Tibial nerve (tissue), 4 donors: ENCODE measurements at places on chromosomes 4 and X. TPM values are rescaled to one million over a fixed set of nuclear protein-coding genes. Genes with fewer than 3 reads are reported as not detected.

The CFI gene
- 23.7 TPM for total RNA-seq

GRCh38 chr4:186169333-186169944, 21.9 kb upstream of the CYP4V2 start:
- no peaks in the 10 kb centered on the region for H3K36me3 ChIP-seq
- H3K27me3 ChIP-seq: no peaks in the 10 kb centered on the region
- no peak overlapping the region for H3K4me3 ChIP-seq
- H3K4me1 ChIP-seq: no peaks in the 10 kb centered on the region

- no peaks in the 10 kb centered on the region for H3K27me3 ChIP-seq
- DNase-seq: no peak
- H3K36me3 ChIP-seq: no peaks in the 10 kb centered on the region
- H3K4me1 ChIP-seq: no peaks in the 10 kb centered on the region
Measured at GRCh38 chr4:174089711-174090110, 193.8 kb downstream of the FBXO8 start.

DNA sequence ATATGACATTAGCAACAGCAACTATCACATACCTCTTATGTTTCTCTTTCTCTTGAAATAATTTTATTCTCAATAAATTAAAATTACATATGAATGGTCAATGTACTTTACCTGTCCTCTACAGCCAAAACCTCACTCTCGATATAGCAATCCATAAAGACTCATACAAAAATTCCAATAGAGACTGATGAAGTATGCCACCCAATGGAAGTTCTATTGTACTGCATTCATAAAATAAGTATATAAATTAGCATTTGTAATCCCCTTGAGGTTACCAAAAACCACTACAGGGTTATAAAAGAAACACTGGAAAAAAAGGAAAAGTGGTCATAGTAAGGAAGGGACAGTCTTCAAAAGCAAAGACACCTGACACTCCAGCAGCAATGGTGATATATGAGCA, 32.8 kb downstream of the CLDN2 start:
- no peaks in the 10 kb centered on the region for H3K36me3 ChIP-seq
- no peak for DNase-seq
- H3K4me3 ChIP-seq: no peak overlapping the region
- H3K27ac ChIP-seq: no peak overlapping the region

- H3K27ac ChIP-seq: no peak overlapping the region
- H3K27me3 ChIP-seq: no peaks in the 10 kb centered on the region
- DNase-seq: no peak
- no peaks in the 10 kb centered on the region for H3K36me3 ChIP-seq
- H3K4me3 ChIP-seq: no peak overlapping the region
Measured at GRCh38 chr4:116870686-116871085, 214.7 kb downstream of the TRAM1L1 start.

The EDA2R gene
- 2.7 TPM for total RNA-seq

The ZCCHC12 gene
- total RNA-seq: not detected

- H3K36me3 ChIP-seq: no peaks in the 10 kb centered on the region
- H3K27me3 ChIP-seq: no peaks in the 10 kb centered on the region
- no peak overlapping the region for H3K27ac ChIP-seq
- H3K4me3 ChIP-seq: no peak overlapping the region
- no peak for DNase-seq
- H3K4me1 ChIP-seq: no peaks in the 10 kb centered on the region
Measured at GRCh38 chrX:40227125-40227524, 129.4 kb upstream of the BCOR start.

The RIPPLY1 gene
- total RNA-seq: not detected

DNA sequence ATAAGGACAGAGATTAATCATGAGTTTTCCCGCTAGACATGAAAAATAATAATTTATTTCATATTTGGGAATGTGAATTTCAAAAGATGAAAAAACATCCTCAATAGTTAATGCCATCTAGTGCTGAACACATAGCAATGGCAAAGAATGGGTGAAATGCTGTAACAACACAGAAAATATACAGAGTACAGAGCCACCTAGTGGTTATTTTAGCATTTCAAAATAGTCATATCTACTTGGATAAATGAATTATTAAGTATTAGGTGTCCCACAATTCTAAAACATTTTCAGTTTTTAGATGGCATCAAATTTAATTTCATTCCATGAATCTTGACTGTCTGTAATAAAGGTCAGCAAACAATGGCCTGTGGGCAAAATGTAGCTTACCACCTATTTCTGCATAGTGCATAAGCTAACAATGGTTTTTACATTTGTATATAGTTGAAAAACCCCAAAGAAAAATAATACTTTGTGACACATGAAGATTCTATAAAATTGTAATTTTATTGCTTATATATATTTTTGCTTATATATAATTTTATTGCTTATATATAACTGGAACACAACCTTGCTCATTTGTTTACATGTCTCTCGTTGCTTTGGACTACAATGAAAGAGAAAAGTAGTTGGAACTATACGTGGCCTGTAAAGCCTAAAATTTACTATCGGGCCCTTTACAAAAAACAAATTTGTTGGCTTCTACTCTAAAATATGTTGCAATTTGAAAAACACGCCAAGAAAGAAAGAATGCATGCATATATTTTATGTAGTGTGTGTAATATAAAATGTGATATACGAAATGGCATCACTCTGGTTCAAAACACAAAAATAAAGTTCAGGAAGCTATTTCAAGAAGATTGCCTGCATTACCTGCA, 99.1 kb upstream of the FAM47C start:
- H3K27me3 ChIP-seq: no peaks in the 10 kb centered on the region
- no peak overlapping the region for H3K4me3 ChIP-seq
- no peaks in the 10 kb centered on the region for H3K36me3 ChIP-seq
- H3K4me1 ChIP-seq: no peaks in the 10 kb centered on the region

The PNMA3 gene
- total RNA-seq: 0.20 TPM

The CTAG1B gene
- total RNA-seq: not detected

GRCh38 chr4:110854021-110854678, 231.3 kb upstream of the PITX2 start:
- no peaks in the 10 kb centered on the region for H3K4me1 ChIP-seq
- no peaks in the 10 kb centered on the region for H3K36me3 ChIP-seq
- H3K27ac ChIP-seq: no peak overlapping the region
- DNase-seq: no peak
- no peaks in the 10 kb centered on the region for H3K27me3 ChIP-seq

The PDZD4 gene
- 20.2 TPM for total RNA-seq

DNA sequence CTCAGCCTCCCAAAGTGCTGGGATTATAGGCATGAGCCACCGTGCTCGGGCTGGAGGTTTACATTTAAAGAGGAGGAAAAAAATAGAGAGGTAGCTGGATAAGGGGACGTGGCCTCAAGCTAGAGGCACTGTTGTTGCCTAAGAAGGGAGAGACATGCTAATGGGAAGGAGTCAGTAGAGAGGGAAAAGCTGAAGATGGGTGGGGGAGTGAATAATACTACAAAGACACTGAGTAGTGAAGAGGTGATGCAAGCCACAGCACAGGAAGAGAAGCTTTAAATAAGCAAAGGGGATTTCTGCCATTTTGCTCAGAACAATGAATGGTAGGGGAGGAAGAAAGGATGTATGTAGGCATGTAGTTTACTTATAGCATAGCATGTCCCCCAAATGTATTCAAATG, 11.5 kb upstream of the AP1S2 start:
- DNase-seq: no peak
- H3K4me3 ChIP-seq: no peak overlapping the region
- H3K4me1 ChIP-seq: no peaks in the 10 kb centered on the region
- H3K36me3 ChIP-seq: no peaks in the 10 kb centered on the region
- no peak overlapping the region for H3K27ac ChIP-seq

GRCh38 chr4:121817006-121817405, 6.7 kb downstream of the CCNA2 start:
- H3K27ac ChIP-seq: no peak overlapping the region
- no peaks in the 10 kb centered on the region for H3K27me3 ChIP-seq
- no peak for DNase-seq
- H3K4me3 ChIP-seq: no peak overlapping the region

- H3K27me3 ChIP-seq: no peaks in the 10 kb centered on the region
- H3K4me3 ChIP-seq: no peak overlapping the region
- no peaks in the 10 kb centered on the region for H3K36me3 ChIP-seq
- no peak overlapping the region for H3K27ac ChIP-seq
- H3K4me1 ChIP-seq: no peaks in the 10 kb centered on the region
Measured at GRCh38 chr4:94714365-94715160, 43.2 kb upstream of the BMPR1B start.

DNA sequence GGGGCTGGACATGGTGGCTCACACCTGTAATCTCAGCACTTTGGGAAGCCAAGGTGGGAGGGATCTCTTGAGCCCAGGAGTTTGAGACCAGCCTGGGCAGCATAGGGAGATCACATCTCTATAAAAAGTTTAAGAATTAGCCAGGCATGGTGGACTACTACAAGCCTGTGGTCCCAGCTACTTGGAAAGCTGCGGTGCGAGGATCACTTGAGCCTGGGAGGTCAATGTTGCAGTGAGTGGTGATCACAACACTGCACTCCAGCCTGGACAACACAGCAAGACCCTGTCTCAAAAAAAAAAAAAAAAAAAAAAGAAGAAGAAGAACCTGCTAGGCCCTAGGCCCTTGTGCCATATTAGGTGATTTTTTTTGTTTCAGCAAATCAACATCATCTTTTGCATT, 12.2 kb downstream of the SRD5A3 start:
- H3K4me3 ChIP-seq: no peak overlapping the region
- no peak for DNase-seq
- peaks cover 21% of the 10 kb centered on the region for H3K4me1 ChIP-seq
- H3K36me3 ChIP-seq: no peaks in the 10 kb centered on the region
- H3K27me3 ChIP-seq: no peaks in the 10 kb centered on the region
- no peak overlapping the region for H3K27ac ChIP-seq

The SAP30 gene
- 27.7 TPM for total RNA-seq

DNA sequence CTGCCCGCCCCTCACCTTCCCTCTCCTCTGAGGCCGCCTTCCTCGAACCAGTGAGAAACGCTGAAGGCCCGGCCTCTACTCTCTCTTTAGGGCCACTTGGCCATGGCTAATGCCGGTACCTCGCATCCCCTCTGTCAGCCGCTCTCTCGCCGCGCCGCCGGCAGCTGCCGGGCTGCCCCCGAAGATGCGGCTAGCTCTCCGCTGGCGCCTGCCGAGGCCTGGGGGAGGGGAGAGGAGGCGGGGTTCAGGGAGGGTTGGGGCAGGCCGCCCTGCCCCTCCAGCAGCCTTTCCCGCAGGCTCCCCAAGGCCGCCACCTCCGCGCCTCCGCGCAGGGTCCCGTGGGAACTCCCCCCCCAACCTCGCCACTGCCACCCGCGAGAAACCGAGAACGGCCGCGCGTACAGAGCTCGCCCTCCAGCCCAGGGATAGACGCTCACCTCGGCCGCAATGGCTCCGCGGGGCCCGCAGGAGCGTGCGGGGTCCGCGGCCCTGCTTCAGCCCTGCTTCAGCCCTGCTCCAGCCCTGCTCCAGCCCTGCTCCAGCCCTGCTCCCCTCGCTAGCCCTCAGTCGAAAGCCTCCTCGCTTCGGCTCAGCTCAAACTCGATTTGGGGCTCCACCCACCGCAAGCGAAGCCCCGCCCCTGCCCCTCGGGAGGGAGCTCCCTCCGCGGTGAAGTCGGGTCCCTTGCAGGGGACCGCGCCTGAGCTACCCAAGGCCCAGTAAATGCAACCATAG, at the start of gene HUWE1:
HUWE1 (minus strand) TSS at position 569 of the 735 bp plus-strand sequence. CDS start 32,612 bp downstream, outside the sequence.
- H3K27ac ChIP-seq: peak within 1 kb of the TSS; percentile 51
- H3K36me3 ChIP-seq: no peaks in the 10 kb centered on the region
- DNase-seq: peak; percentile 53
- H3K4me1 ChIP-seq: peaks cover 24% of the 10 kb centered on the region
- no peaks in the 10 kb centered on the region for H3K27me3 ChIP-seq
- H3K4me3 ChIP-seq: peak within 1 kb of the TSS; percentile 78
